Activated T-helper 2 cell treated with anti-CD3 and anti-CD28 coated beads, Interferon-gamma antibody, Interleukin-2, Interleukin-4, amounts not matched to agents 10 μg/mL and 5 μg/mL and 100 μg/mL, durations not matched to agents 14 hours and 24 hours and 36 hours (primary cell): ENCODE measurements at places on chromosomes 4 and X. TPM values are rescaled to one million over a fixed set of nuclear protein-coding genes. Genes with fewer than 3 reads are reported as not detected.

The POF1B gene
- 0.16 TPM in 1 of 2 replicates, not detected in the other for total RNA-seq

- no peak for DNase-seq
Observed at GRCh38 chr4:151715881-151716280, 44.9 kb downstream of the GATB start.

The LARP1B gene
- total RNA-seq = 31.9 and 32.2 TPM in 2 replicates

DNA sequence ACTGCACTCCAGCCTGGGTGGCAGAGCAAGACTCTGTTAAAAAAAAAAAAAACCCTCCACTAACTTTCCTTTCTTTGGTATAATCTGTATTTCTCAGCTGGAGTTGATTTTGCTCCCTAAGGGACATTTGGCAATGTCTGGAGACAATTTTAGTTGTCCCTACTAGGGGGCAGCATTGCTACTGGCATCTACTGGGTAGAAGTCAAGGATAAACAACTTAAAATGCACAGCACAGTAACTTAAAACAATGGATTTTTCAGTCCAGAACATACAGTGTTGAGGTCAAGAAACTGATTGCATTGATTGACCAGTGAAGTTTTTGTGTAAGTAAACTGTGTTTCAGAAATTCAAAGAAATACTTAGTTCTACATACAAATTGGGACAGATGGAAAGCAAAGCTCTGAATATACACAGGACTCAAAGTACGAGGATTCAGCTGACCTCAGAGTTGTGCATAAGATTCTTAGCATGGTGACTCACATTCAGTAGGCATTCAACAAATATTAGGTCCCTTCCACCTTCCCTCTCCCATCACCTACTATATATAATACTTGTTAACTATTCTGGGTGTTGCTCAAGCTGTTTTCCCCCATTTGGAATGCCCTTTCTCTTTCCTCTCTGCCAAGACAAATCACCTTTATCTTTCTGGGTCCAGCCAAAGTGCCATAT is 8.8 kb downstream of the DDX53 start:
- DNase-seq = no peak

DNA sequence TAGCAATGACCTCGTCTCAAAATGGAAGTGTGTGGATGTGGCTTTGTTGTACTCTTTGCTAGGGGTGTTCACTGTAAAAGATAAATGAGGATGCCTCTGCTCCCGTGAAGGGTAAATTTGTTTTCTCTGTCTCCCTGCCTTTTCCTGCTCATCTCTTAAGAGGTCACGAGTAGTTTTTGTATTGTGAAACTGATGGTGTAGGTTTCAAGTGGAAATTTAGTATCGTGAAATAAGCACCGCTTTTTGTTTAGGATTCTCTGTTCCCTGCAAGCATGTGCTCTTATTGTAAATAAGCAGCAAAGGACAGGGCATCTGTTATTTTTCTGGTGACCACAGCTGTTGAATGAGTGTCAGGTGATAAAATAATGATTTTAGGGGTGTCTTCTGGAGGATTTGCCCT is 104.6 kb downstream of the PHEX start:
- DNase-seq = no peak

GRCh38 chrX:66074920-66075879 is 35.3 kb upstream of the VSIG4 start:
- peak; percentile 30 for DNase-seq

GRCh38 chrX:154022108-154022507 is 2.4 kb upstream of the IRAK1 start:
- no peak for DNase-seq

The QRFPR gene
- total RNA-seq = not detected in 2 replicates

DNA sequence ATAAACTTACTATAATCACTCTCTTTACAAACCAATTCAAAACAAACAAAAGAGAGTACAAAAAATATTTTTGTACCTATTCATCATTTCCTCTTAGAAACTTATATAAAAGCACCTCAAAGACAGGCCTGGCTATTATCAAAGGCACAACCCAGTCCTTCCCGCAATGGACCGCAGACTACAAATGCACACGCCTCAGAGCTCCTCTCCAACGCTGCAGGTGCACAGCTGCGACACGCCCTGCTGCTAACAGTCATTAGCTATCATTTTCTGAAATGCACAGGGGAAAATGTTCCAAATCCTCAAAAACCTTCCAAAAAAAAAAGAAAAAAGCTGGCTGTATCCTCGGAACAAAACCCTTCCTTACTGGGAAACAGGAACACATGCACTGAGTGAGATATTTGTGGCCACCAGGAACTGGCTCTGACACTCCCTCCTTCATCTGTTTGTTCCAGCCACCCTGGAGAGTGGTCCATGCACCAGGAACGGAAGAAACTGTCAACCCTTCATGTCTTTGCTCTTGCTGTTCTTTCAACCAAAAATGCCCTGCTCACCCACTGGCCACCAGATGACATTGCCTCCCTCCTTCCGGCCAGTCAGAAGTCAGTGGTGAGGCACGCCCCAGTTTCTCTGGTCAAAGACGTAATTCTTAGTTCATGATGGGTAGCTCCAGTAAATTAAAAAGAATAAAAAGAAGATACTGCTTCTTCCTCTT is 16.7 kb downstream of the IRF2 start:
- DNase-seq = no peak

- DNase-seq = peak; percentile 76
Observed at GRCh38 chrX:46758956-46759644, at the start of gene SLC9A7. Gene SLC9A7 (minus strand): TSS chrX:46759118. CDS start chrX:46759029, 89 bp downstream.

DNA sequence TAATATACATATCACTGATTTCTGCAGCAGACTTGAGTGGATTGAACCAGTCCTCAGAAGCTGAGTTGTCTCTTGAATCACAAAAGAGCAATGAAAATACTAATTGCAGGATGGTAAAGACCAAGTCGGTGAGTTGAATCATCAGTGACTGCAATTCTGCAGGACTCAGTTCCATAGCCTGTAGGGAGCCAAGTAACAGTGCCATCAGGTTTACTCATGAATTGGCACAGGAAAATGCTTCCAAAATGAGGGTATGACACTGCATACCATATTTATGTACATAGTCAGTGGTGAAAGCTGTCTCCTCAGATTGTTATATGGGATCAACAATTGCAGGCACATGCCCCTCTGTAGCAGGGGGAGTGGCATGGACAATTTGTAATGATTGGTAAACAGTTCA is 192.8 kb downstream of the CCNG2 start:
- no peak for DNase-seq

DNA sequence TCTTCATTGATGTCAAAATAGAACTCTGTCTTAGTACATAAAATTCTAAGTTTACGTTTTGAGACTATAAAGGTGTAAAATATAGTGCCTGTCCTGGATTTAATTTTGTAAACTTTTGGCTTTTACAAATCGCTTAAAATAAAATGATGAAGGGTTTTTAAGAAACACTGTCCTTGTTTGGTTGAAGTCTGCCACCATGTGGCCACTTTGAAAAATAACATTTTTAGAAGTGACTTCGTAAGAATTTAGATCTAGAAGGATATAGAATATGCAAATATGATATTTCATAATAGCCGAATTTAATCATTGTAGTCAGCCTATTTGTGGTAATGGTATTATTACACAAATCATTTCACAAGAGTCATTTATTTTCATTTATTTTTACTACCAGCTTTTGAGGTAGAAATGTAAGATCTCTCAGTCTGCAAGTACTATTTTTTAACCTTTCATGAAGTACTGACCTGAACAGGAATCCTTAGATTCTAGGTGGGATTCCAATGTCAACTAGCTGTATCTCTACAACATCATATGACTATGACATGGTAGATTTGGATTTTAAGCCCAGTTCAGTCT is 31.0 kb upstream of the FAT4 start:
- no peak for DNase-seq

DNA sequence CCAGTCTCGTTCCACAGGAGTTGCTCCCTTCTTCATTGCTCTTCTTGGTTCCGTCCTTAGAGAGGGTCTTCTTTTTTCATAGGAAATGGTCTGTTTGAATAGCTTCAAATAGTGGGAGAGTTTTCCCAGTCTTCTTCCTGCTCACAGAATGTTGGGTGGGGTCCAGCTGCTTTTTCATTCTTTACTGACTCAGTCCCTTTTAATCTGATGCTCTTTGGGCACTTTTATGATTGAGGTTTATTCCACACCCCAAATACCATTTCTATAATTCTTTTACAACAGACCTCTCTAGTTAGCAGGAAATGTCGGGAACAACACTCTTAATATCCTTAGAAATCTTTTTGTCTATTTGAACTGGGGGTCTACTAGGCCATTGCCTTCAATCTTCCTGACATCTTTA is 239.5 kb downstream of the PRDM5 start:
- no peak for DNase-seq

DNA sequence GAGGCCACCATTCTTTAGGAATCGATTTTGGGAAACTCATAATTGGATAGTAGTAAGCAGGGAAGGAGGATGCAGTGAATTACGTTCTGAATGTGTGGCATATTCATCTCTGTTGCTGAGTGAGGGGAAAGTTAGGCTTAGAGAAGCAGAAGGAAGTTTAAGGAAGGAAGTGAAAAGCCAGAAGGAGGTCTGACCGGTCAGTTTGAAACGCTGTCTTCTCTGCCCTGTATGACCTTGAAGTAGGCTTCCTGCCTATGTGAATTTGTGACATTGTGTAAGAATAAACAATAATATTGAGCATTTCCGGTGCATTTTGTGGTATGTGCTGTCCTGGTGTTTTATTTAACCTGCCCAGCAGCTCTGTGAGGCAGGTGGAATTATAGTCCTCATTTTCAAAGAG is 67.3 kb downstream of the PDLIM5 start:
- no peak for DNase-seq

The DCAF12L2 gene
- not detected in 2 replicates for total RNA-seq

The USP17L20 gene
- not detected in 2 replicates for total RNA-seq

DNA sequence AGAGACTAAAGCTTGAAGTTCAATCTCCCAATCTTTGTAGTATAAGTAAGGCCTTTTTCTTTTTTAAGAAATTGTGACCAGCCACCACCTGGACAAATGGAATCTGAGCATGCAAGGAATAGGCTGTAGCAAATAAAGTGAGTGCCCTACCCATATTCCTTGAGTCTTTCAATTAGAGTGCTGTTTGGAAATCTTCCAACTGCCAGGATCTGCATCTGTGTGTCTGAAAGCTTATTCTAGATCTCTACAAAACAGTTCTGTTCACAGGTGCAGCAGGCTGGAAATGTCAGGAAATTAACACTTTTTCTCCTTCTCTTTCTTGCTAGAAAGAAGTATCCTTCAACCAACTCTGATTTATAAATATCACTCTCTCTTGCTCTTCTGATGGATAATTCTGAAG is 76.7 kb upstream of the NDST3 start:
- DNase-seq = no peak

GRCh38 chrX:93419642-93420041 is 253.7 kb downstream of the NAP1L3 start:
- no peak for DNase-seq

- DNase-seq = no peak
Observed at GRCh38 chr4:94253036-94253435, 45.4 kb downstream of the SMARCAD1 start.

The KDR gene
- total RNA-seq = not detected in 2 replicates

The TRIML2 gene
- total RNA-seq = not detected in 2 replicates

GRCh38 chrX:3026074-3026815 is 15.0 kb upstream of the ARSF start:
- no peak for DNase-seq

The SHROOM3 gene
- total RNA-seq = not detected in 2 replicates

The GPR143 gene
- total RNA-seq = not detected in 2 replicates

DNA sequence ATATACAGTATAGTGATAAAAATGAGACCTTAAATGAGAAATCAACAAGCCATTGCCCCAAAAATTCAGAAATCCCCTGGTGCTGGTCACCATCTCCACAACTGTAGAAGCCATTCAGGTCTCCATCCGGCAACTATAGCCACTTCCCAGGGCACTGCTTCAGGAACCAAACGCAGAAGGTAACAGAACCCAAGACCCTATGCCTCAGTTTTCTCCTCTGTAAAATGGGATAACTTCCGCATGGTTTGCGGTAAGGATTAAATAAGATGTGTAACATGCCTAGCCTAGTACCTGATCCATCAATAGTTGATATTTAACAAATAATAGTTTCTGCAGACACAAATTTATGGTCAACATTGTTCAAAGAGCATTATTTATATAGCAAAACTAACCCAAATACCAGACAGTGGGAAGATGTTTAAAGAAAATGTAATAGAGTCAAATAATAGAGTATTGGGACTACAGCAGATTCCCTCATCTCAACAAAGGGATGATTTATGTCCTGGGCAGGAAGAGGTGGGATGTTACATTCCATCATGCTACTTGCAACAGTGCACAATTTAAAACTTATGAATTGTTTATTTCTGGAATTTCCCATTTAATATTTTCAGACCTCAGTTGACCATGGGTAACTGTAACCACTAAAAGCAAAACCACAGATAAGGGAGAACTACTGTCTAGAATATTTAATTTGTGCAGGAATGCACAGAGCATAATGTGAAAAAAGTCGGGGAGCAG is 30.0 kb downstream of the IRF2 start:
- DNase-seq = no peak

The SLC26A1 gene
- 0.23 TPM in 1 of 2 replicates, not detected in the other for total RNA-seq

DNA sequence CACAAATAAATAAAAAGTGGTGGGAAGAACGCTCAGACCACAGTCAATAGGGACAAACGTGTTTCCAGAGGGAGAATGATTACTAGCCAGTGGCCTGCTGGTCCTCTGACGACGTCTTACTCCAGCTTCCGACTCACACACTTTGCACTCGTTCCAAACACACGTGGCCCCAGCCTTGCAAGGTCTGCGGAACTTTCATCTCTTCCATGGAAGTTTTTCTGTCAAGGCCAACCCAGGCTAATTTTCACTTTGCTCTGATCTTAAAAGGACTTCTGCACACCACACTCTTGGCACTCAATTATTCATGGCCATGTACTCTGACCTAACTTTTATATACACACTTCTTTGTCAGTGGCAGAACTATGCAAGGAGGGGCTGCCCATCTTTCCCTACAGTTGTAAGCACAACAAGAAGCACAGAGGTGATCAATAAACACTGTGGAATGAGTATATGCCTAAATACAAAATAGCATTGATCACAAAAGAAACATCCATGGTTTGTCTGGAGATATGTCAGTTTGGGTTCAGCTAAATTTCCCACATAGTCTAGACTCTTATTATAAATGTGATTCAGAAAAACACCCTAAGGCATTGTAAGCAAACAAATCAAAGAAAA is 69.4 kb downstream of the STX18 start:
- DNase-seq = no peak

DNA sequence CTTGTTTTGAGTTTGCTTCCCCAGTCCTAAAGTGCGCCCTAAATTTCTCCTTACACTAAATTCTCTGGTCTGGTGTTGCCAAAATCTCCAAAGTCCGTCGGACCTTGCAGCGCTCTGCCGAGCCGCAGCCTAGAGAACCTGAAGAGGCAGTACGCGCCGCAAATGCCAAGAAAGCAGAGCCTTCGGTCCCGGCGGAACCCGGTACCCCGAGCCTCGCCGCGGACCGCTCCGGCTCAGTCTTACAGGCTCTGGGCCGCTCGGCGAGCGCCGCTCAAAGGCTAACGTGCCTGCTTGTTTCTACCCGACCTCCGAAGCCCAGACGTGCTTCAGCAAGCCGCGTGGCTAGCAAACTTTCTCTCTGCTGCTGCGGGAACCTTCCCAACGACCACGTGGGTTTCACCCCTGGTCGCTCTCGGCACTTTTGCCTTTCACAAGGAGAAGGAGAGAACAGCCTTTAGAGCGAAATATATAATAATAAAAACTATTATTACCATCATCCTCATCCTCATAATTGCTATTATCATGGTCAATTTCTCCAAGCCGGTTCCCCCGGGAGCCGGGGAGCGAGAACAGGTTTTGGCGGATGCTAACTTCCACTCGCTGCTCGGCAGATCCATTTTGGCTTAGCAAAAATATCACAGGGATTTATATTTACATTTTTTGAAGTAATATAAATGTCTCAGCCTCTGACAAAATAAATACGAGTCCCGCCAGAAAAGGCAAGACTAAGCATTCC is 2.2 kb upstream of the HTR2C start:
- DNase-seq = no peak
